ENCODE measurements at places on chromosomes 11 and 22.

DNA sequence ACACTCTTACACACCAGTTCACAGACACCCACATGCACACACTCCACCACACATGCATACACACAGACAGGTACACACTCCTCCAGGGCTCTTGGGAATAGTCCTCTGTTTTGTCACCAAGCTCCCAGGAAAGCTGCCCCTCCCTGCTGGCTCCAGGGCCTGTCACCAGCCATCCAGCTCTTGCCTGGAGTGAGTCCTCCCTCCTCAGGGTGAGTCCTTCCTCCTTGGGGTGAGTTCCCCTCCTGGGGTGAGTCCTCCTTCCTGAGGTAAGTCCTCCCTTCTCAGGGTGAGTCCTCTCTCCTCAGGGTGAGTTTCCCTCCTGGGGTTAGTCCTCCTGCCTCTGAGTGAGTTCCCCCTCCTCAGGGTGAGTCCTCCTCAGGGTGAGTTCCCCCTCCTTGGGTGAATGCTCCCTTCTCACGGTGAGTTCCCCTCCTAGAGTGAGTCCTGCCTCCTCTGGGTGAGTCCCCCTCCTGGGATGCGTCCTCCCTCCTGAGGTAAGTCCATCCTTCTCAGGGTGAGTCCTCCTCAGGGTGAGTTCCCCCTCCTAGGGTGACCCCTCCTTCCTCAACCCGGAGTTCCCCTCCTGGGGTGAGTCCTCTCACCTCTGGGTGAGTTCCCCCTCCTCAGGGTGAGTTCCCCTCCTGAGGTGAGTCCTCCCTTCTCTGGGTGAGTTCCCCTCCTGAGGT lies 100.6 kb upstream of the FGF3 start:
- no peak overlapping the region for H3K27ac ChIP-seq

GRCh38 chr11:43952401-43953342 lies 10.2 kb downstream of the C11orf96 start:
- no peaks in the 10 kb centered on the region for H3K36me3 ChIP-seq
- H3K4me1 ChIP-seq: no peaks in the 10 kb centered on the region
- H3K27ac ChIP-seq: no peak overlapping the region
- no peak overlapping the region for H3K4me3 ChIP-seq
- no peak for DNase-seq
- peaks cover 3% of the 10 kb centered on the region for H3K27me3 ChIP-seq

GRCh38 chr22:40479887-40480538 lies 109.6 kb downstream of the SGSM3 start:
- peaks cover 4% of the 10 kb centered on the region for H3K36me3 ChIP-seq
- DNase-seq: no peak
- no peaks in the 10 kb centered on the region for H3K27me3 ChIP-seq
- no peak overlapping the region for H3K27ac ChIP-seq
- H3K4me1 ChIP-seq: no peaks in the 10 kb centered on the region

GRCh38 chr11:121613724-121614123 lies 161.0 kb upstream of the SORL1-AS1 start:
- no peak for DNase-seq
- no peaks in the 10 kb centered on the region for H3K27me3 ChIP-seq
- H3K4me3 ChIP-seq: no peak overlapping the region
- no peaks in the 10 kb centered on the region for H3K4me1 ChIP-seq
- no peak overlapping the region for H3K27ac ChIP-seq
- peaks cover 100% of the 10 kb centered on the region for H3K36me3 ChIP-seq

GRCh38 chr11:116384407-116384806 lies 388.4 kb downstream of the BUD13 start:
- DNase-seq: no peak
- H3K27ac ChIP-seq: no peak overlapping the region
- H3K4me1 ChIP-seq: no peaks in the 10 kb centered on the region
- no peaks in the 10 kb centered on the region for H3K36me3 ChIP-seq

DNA sequence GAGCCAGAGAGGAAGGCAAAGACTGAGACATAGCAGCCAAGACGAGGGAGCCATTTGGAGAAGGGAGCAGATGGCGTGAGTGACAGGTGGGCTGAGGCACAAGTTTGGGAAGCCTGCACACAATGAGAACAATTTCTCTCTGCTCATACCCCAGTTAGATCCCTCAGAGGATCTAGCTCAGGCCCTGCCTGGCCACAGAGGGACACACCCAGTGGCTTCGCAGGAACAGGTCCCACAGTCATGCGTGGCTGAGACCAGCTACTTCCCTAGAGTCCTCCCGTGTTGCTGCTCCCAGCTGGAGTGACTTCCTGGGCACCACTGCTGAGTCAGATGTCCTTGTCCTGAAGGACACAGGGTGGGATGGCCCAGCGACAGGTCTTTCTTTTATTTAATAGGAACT lies 33.4 kb upstream of the LYVE1 start:
- no peaks in the 10 kb centered on the region for H3K36me3 ChIP-seq
- H3K27me3 ChIP-seq: peaks cover 3% of the 10 kb centered on the region
- no peak for DNase-seq
- H3K4me1 ChIP-seq: no peaks in the 10 kb centered on the region
- H3K4me3 ChIP-seq: no peak overlapping the region

GRCh38 chr11:1336836-1337646 lies 27.6 kb upstream of the TOLLIP start:
- peaks cover 11% of the 10 kb centered on the region for H3K4me1 ChIP-seq
- no peaks in the 10 kb centered on the region for H3K36me3 ChIP-seq
- no peaks in the 10 kb centered on the region for H3K27me3 ChIP-seq
- no peak overlapping the region for H3K4me3 ChIP-seq

GRCh38 chr11:45041596-45041995 lies 90.9 kb upstream of the TP53I11 start:
- no peak overlapping the region for H3K4me3 ChIP-seq
- no peak for DNase-seq
- H3K27ac ChIP-seq: no peak overlapping the region
- no peaks in the 10 kb centered on the region for H3K36me3 ChIP-seq
- no peaks in the 10 kb centered on the region for H3K27me3 ChIP-seq

GRCh38 chr11:11313426-11313825 lies 39.6 kb downstream of the CSNK2A3 start:
- H3K36me3 ChIP-seq: no peaks in the 10 kb centered on the region
- no peak overlapping the region for H3K27ac ChIP-seq
- H3K4me3 ChIP-seq: no peak overlapping the region
- no peaks in the 10 kb centered on the region for H3K4me1 ChIP-seq

- no peak for DNase-seq
- H3K4me1 ChIP-seq: peaks cover 4% of the 10 kb centered on the region
- no peak overlapping the region for H3K27ac ChIP-seq
- H3K27me3 ChIP-seq: no peaks in the 10 kb centered on the region
- H3K36me3 ChIP-seq: no peaks in the 10 kb centered on the region
These were observed 25.0 kb downstream of the MTMR3 start for GRCh38 chr22:29907753-29908515.

GRCh38 chr11:59259047-59259446 lies 46.3 kb upstream of the MPEG1 start:
- DNase-seq: no peak
- H3K4me1 ChIP-seq: no peaks in the 10 kb centered on the region
- no peak overlapping the region for H3K4me3 ChIP-seq
- H3K36me3 ChIP-seq: no peaks in the 10 kb centered on the region

DNA sequence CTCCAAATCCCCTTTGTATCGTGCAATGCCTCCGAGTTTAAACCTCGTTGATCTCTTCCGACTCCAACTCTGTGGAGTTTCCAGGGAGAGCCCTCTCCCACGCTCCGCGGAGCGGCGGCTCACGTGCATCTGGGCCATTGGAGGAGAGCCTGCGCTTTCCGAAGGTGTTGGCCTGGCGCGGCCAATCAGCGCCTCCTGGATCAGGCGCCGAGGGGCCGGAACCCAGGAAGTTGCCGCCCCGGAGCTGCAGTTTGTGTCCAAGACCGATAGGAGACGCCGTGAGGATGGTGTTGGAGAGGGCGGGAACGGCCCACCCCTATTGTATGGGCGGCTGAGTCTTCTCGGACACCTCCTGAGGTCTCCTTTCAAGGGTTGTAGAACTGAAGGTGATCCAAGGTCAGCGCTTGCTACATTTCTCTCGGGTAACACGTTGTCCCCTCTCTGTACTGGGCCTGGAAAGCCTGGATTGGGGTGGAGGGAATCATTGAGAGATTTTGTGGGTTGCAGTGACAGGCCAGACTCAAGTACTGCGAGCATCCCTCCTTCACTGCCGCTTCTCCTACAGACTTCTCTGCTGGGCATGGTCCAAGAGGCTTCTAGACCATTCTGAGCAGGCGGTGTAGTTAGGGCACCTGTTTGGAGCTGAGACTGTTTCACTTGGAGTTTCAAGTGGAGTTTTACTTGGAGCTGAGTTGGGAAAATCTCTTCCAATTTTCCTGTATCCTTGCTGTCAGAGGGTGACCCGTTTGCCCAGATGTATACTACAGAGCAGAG lies 1.7 kb downstream of the ADAMTS15 start:
- DNase-seq: no peak
- H3K27me3 ChIP-seq: peaks cover 2% of the 10 kb centered on the region
- H3K27ac ChIP-seq: no peak overlapping the region
- H3K36me3 ChIP-seq: no peaks in the 10 kb centered on the region

- no peak for DNase-seq
These were observed at the start of gene PLAAT5 for GRCh38 chr11:63490551-63491239. Gene PLAAT5, minus strand, starts transcription at chr11:63491167. Its CDS starts 133 bp downstream, at chr11:63491034.

DNA sequence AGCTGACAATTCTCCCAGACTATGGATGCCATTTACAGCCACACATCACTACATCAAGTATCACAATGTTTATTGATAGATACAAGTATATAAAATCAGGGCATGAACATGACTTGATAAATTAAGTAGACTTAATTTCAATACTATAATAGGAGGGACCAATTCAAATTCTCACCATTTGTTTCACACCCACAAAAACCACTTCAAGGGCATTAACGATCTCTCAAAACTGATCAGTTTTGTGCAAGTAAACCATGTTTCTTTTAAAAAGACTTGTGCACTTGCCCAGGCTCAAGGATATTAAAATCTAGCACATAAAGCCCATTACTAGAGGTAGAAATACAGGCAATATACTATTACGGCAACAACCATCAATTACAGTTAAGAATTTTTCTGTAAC lies 11.7 kb downstream of the EIF4G2 start:
- H3K27me3 ChIP-seq: no peaks in the 10 kb centered on the region
- DNase-seq: no peak
- H3K27ac ChIP-seq: no peak overlapping the region
- H3K4me3 ChIP-seq: no peak overlapping the region
- H3K4me1 ChIP-seq: peaks cover 58% of the 10 kb centered on the region
- peaks cover 60% of the 10 kb centered on the region for H3K36me3 ChIP-seq

DNA sequence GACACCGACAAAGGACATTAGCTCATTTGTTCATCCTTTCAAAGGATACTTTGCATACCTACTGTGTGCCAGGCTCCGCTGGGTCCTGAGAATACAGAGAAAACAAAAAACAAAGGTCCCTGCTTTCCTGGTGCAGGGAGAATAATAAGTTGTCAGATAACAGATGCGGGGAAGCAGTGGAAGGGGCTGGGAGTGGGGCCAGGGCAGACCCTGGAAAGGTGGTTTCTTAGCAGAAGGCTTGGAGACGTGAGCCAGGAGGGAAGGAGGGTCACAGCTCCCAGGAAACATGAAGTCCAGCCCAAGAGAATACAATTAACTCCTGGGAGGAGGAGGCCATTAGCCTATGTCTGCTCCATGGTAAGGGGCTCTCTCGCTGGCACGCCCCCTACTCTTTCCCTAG lies 9.8 kb upstream of the ANO1 start:
- H3K27ac ChIP-seq: no peak overlapping the region
- no peaks in the 10 kb centered on the region for H3K4me1 ChIP-seq
- DNase-seq: no peak
- H3K27me3 ChIP-seq: peaks cover 3% of the 10 kb centered on the region

DNA sequence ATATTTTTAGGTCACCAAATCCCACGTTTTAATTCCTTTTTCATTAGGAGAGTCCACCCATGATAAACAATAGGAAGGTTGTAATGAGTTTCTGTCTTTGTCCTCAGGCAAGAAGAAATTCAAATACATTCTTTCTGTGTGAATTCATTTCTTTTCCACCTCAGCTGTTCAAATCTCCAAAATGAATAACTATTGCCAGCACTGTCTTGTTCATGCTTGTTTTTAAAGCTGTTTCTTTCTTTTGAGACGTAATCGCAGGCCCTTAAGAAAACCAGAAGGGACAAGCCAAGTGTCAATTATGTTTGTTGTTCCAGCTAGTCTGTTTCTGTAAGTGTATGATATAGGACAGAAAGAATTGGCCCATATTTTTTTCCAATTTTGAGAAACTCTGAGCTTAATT lies 20.2 kb downstream of the MMP27 start:
- H3K36me3 ChIP-seq: no peaks in the 10 kb centered on the region
- H3K4me3 ChIP-seq: no peak overlapping the region
- H3K27me3 ChIP-seq: peaks cover 3% of the 10 kb centered on the region
- DNase-seq: no peak
- no peak overlapping the region for H3K27ac ChIP-seq

- H3K4me3 ChIP-seq: peak overlapping the region; percentile 92
- DNase-seq: no peak
- H3K27ac ChIP-seq: peak overlapping the region; percentile 96
- no peaks in the 10 kb centered on the region for H3K27me3 ChIP-seq
- H3K4me1 ChIP-seq: peaks cover 50% of the 10 kb centered on the region
These were observed 1.1 kb downstream of the FCHSD2 start for GRCh38 chr11:73141031-73141308.

GRCh38 chr11:35288817-35289541 lies 130.4 kb downstream of the SLC1A2 start:
- H3K4me3 ChIP-seq: no peak overlapping the region
- no peaks in the 10 kb centered on the region for H3K27me3 ChIP-seq
- H3K27ac ChIP-seq: no peak overlapping the region
- no peak for DNase-seq

DNA sequence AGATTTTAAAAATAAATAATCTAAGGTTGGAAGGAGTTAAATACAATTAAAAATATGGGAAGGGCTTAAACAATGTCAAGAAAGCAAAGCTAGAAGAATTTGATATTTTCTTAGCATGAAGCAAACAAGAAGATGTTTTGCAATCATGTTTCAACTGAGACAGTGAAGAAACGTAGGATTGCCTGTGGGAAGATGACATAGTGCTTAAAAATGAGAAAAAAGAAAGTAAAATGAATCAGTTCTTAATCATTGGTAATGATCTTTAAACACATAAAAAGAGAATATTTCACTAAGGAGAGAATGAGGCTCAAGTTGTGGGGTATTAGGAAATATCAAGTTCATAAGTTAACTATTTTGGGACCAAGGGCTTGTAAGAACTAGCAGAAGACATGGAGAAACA lies 855.0 kb downstream of the METTL15 start:
- no peak overlapping the region for H3K27ac ChIP-seq
- no peaks in the 10 kb centered on the region for H3K36me3 ChIP-seq
- no peak overlapping the region for H3K4me3 ChIP-seq
- no peaks in the 10 kb centered on the region for H3K27me3 ChIP-seq
- no peak for DNase-seq

DNA sequence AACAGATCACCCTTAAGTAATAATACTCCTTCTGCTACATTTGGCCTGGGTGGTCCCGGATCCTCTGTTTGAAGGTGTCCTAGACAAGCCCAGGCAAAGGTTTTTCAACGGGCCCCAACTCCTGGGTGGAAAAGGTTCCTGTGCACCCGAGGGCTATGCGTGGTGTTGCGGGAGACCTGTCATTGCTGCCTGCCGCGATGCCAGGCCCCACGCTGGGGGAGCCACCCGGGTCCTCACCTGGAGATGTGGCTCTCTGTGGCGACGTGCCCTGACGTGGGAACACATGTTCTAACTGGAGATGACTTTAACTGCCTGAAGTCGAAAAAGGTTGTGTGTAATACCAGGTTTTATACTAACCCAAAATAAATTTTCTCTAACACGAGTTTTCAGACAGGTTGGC lies 467.1 kb downstream of the NTM start:
- no peak for DNase-seq
- H3K27ac ChIP-seq: no peak overlapping the region
- no peak overlapping the region for H3K4me3 ChIP-seq

GRCh38 chr11:59615120-59615636 lies 396 bp downstream of the OSBP start:
- H3K4me3 ChIP-seq: peak overlapping the region; percentile 92
- peaks cover 41% of the 10 kb centered on the region for H3K4me1 ChIP-seq
- H3K27me3 ChIP-seq: no peaks in the 10 kb centered on the region

Data from CD4-positive, CD25-positive, alpha-beta regulatory T cell (primary cell).